ENCODE measurements at places on chromosomes 6 and 20.

- no peak for DNase-seq
These were observed 122.2 kb upstream of the MYLIP start for GRCh38 chr6:16006681-16007080.

DNA sequence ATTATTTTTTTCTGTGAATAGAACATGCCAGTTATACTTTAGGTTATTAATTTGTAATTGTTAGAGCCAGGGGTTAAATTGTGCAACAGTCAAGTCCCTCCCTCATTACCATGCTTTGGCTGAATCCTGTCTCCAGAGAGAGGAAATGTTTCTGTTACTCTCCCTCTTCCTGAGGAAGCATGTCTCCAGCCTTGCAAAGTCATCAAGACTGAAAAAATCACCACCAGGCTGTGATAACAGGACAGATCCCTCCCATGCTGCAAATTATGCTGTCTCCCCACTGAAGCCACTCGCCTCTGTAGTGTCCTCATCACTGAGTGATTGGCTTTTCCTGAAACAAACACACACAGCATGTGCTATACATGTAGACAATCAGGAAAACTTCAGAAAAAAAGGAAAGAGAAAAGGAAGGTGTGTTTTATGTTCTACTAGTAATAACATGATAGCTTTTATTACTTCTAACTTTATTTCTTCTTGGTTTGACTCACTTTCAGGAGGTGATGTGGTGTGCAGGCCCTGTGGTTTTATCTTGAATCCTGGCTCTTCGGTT is 290.0 kb upstream of the JAG1 start:
- no peak for DNase-seq

DNA sequence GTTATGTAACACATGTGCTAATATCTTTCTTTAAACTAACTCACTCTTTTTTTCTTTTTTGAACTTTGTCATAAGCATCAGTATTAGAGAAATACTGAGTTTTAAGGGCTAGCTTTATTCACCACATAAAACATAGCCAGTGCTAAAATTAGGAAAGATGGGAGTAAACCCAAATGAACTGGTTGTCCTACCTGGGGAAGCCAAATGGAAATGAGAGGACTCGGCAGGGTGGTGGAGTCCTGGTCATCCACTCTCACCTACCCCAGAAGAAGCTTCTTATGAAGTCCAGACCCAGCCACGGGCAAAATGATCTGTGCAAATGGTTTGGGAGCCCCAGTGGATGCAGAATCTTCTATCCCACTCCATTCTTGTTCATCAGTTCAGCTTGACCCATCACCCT is 56.1 kb downstream of the MDGA1 start:
- no peak for DNase-seq

DNA sequence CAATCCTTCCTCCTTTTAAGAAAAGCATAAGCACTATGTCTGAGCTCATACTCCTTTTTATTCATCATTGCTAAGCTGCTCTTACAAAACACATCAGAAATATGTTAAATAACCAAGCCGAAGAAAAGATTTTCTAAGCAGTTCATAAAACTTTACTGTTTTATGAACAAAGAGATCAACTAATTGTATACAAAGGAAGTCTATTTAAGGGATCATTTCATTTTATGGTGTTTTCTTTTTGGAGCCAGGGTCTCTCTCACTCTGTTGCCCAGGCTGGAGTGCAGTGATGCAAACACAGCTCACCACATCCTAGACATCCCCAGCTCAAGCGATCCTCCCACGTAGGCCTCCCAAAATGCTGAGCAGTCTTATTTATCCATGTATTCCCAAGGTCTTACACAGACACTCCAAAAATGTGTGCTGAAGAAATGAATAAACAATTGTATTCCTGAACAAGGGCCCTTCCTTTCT is 9.3 kb downstream of the NUDT3 start:
- DNase-seq = no peak

- DNase-seq = no peak
These were observed 235.5 kb downstream of the BMP7 start for GRCh38 chr20:57030611-57031600.

DNA sequence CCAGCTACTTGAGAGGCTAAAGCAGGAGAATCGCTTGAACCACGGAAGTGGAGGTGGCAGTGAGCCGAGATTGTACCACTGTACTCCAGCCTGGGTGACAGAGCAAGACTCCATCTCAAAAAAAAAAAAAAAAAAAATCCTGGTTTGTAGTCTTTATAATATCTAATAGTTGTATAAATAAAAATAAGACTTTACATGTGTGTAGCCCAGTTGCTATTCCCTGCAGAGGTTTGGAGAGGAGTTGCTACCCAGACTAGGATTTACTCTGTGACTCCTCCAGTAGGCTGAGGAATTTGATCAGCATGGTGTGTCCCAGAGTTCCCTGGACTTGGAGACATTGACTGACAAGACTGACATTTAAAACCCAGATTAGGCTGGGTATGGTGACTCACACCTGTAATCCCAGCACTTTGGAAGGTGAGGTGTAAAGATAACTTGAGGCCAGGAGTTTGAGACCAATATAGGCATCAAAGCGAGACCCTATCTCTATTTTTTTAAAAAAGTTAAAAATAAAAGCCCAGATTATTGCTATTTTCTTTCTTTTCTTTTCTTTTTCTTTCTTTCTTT is 10.2 kb downstream of the CHMP4B start:
- no peak for DNase-seq

DNA sequence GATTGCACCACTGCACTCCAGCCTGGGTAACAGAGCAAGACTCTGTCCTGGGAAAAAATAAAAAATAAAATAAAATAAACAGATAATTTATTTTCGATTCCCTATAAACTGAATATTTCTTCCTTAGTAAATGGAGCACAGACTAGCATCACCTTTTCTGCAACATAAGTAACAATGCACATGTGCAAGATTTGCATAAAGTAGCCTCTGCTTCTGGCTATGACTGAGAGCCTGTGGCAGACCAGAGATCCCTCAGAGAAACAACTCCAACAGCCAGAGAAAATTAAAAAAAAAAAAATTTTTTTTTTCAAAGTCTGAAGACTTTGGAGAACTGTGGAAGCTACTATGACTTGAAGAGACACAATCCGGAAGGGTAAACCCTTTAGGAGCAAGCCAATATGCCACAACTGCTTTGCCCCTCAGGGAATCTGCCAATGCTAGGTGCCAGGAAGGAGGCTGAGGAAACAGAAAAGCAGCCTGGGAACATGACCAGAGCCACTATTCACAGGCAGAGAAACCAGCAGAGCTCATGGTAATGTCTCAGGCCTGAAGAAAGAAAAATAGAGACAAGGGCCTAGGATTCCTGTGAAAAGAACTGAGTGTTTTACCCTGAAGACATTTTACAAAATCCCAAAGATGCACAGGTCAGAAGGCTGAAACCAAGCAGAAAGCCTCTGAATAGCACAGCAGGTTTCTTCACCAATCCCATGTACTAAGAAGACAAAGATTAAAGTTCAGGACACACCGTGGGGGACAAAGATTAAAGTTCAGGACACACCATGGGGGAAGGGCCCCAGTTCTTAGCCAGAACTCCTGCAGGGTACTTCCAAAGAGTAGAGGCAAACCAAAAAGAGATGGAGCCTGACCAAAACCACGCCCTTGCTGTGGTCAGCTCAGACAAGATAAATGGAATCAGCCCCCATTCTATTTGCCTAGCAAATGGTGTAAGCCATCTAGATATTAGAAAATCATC is 25.8 kb downstream of the B4GALT5 start:
- no peak for DNase-seq

- no peak for DNase-seq
These were observed 257.0 kb downstream of the GRIK2 start for GRCh38 chr6:101650402-101651100.

GRCh38 chr6:133889557-133890403 is 867 bp downstream of the TCF21 start:
- DNase-seq = no peak

GRCh38 chr6:127173156-127173940 is 54.9 kb downstream of the RSPO3 start:
- DNase-seq = no peak

DNA sequence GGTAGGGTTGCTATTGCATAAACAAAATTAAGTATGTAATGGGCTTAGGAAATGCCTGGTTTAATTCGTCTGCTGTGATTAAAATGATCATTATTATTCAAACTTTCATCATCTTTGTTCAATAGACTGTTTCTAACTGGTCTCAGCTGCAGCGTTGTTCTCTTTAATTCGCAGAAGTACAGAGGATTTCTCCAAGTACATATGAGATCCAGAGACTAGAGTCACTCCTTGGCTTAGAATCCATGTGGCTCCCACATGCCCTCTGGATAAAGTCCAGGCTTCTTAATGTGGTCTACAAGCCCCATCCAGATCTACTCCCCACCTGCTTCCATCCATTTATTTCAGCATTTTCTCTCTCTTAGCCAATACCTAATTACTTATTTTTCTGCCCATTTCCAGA is 1.1 kb upstream of the ZBTB24 start:
- DNase-seq = no peak

- no peak for DNase-seq
These were observed 50.2 kb downstream of the ARHGAP18 start for GRCh38 chr6:129659590-129660345.

GRCh38 chr20:3874194-3874844 is 14.9 kb upstream of the PANK2 start:
- no peak for DNase-seq

DNA sequence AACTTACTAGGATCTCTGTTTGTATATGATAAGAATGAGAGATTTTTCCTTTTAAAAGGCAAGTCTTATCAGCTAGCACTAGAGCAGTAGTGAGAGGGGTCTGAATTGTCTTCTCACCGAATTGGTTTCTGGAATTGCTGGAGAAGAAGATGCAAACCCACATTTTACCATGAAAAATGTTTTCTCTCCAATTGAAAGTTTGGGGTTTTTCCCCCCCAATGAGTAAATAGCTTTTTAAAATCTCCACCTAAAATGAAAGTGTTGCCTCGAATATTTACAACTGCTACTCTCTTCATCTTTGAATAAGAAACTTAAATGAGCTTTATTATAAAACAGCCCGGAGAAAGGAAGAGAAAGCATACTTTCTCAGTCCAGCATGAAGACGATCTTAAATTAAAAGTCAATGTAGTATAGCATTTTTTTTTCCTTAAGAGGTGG is 1.8 kb downstream of the TCF21 start:
- DNase-seq = no peak

- DNase-seq = no peak
These were observed 26.8 kb downstream of the HS3ST5 start for GRCh38 chr6:114315831-114316595.

GRCh38 chr6:105771313-105771970 is 314.7 kb upstream of the PRDM1 start:
- DNase-seq = no peak

GRCh38 chr6:10451828-10452509 is 37.1 kb upstream of the TFAP2A start:
- no peak for DNase-seq

DNA sequence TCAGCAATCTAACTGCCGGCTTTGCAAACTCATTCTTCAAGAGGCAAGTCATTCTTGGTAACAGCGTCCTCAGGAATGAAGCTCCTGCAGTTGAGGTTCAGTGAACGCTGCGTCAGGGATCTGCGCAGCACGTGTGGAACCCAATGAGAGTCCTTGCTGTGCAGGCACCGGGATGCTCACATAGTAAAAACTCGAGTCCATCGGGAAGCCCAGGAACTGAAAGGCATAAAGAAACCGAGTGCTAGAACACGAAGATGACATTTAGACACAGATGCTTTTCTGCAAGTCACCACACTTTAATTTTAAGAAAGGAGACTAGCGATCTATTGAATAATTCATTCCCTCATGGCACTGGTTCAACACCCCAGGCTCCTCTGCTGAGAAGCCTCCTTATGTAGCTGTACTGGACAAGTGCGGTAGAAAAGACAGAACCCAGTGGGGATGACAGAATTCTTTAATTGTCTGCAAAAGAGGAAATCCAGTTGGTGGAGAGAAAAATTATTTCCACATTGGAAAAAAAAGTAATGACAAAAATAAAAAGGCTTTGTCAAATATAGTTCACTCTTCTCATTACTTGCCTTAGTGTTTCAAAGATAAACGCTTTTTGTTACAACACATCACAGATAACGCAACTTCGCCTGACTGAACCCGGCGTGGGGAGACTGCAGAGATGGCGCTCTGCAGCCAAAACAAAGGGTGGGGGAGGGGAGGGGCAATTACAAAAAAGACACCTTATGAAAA is 1.9 kb upstream of the AFDN start:
- DNase-seq = no peak

DNA sequence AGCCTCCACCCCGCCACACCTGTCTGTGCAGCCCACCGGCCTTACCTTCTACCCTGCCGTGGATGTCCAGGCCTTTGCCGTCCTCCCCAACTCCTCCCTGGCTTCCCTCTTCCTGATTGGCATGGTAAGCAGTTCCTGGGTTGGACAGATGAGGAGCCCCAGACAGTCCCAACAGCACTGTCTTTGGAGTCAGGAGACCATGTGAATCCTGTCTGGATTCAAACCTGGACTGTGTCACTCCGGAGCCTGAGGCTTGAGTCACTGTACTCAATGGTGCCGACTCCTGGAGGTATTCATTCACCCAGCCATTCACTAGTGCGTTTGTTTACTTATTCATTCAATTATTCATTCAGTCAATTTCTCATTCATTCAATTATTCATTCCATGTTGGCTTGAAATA is 20.0 kb upstream of the LBP start:
- no peak for DNase-seq

GRCh38 chr6:94372229-94372628 is 952.9 kb upstream of the EPHA7 start:
- DNase-seq = no peak

GRCh38 chr20:16113736-16114135 is 459.5 kb downstream of the KIF16B start:
- no peak for DNase-seq

- no peak for DNase-seq
These were observed 6.0 kb upstream of the MRAP2 start for GRCh38 chr6:84027340-84028181.

DNA sequence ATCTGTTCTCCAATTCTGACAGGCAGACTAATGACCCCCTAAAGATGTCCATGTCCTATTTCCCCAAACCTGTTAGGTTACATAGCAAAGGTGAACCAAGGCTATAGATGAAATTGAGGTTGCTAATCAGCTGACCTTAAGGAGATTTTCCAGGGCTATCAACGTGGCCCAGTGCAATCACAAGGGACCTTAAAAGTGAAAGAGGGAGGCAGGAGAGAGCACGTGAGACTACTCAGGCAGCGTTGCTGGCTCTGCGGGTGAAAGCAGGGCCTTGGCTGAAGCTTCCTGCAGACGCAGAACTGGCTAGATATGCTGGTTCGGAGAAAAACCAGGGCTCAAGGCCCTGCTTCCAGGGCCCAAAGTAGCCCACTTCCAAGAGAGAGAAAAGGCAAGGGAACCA is 78.7 kb downstream of the NCOA7 start:
- no peak for DNase-seq
